Activated CD8-positive, alpha-beta T cell treated with anti-CD3 and anti-CD28 coated beads for 36 hours (primary cell): ENCODE measurements at places on chromosomes 12 and 14.

DNA sequence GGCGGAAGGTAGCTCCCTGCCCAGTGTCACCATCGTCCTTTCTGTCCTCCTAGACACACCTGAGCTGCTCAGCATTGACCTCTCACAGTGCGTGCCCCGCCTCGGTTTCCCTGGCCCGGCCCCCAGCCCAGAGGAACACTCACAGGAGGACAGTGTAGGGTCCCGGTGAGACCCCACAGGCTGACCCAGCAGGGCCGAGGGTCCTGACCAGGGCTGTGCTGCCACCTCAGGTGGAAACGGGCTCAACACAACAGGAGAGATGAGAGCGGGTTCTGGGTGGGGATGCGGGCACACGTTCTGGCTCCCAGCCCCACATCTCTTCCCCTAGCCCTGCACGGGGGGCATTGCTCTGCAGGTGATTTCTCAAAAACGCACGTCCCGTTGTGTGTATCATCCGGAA lies 98.1 kb downstream of the PIWIL1 start:
- no peak for DNase-seq

GRCh38 chr12:95802482-95803270 lies 12.1 kb upstream of the NTN4 start:
- no peak for DNase-seq

DNA sequence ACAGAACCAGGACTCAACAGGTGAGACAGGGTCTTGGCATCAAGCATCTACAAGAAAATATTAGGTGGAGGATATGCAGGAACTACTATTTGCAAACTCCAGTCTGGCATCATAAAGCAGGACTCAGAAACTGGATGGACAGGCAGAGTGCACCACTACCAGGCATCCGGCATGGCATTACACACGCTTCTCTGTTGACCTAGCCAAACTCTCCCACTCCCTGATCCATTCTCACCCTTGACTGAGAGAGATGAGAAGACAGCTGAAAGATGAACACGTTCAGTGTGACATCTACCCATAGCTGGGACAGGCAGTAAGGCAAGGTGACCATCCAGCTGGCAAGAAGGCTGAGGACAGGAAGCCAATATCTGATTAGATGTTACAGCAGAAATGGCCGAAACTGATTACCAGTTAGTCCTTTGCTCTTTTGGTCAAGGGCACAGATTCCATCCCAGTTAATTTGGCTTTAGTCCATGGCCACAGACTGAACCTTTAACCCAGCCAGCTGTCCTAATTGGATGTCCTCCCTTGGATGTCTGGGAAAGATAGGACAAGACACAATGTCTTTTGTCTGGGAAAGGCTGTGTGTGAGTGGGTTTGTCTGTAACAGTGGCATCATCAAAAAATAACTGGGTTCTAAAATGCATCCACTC lies 71.6 kb downstream of the BBS10 start:
- no peak for DNase-seq

DNA sequence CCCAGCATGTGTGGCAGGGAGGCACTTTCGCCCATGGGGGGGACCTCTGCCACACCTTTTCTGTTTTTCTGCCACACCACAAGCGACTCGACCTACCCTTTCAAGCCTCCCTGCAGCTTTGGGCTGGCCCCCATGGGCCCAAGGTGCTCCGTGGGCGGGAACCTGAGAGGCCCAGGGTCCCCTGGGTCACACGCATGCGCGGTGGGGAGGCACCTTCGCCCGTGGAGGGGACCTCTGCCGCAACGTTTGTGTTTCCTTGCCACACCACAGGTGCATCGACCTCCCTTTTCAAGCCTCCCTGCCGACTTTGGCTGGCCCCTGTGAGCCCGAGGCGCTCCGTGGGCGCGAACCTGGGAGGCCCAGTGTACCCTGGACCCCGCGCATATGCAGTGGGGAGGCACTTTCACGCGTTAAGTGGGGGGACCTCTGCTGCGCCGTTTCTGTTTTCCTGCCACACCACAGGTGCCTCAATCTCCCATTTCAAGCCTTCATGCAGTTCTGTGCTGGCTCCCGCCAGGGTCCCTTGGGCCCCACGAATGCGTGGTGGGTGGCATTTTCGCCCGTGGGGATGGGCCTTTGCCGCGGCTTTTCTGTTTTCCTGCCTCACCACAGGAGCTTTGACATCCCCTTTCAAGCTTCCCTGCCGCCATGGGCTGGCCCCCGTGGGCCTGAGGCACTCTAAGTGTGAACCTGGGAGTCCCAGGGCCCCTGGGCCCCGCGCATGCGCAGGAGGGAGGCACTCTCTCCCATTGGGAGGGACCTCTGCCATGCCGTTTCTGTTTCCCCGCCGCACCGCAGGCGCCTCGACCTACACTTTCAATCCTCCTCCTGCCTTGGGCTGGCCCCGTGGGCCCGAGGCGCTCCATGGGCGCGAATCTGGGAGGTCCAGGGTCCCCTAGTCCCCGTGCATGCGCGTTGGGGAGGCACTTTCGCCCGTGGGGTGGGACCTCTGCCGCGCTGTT lies 332.2 kb downstream of the ALG10 start:
- no peak for DNase-seq

GRCh38 chr14:102516531-102517391 lies 7.2 kb upstream of the ANKRD9 start:
- peak; percentile 56 for DNase-seq
